Tibial nerve (tissue), 4 donors: ENCODE measurements at places on chromosomes 3 and 15.
A peak's percentile ranks its signal among the peaks of the same experiment; 100 is the strongest.

GRCh38 chr15:33021806-33022389, 172.6 kb downstream of the FMN1 start:
- DNase-seq, result no peak

DNA sequence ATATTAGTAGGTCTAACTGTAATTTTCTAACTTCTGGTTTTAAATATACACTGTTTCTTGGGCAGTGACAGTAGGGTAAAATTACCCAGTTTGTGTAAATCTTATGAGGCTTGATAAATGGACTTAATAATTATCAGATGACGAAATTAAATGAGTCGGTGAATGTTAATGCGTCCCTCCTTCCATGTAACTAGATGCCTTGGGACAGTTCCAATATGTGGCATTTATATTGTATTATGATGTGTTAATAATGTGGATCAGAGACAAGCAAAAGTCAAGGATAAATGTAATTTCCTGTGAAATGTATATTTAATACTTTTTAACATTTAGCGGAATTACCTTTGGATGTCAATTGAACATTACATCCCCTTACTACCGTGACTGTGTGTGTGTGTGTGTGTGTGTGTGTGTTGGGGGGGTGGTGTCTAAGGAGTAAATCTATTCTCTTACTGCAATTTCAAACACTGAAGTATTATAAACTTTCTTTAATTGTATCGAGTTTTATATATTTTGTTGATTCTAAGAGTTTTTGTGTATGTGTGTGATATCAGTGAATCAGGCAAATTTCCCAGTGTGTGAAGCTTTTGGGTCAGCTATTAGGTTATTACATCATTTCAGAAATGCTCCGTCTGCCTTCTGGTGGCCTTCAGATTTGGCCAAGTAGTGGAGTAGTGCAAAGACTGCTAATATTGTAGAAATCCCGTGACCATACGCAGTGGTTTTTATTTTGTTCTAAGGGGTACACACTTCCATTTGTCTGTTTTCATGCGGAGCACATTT, 50.1 kb downstream of the CNTN4 start:
- DNase-seq, result no peak

- DNase-seq, result no peak
Measured at GRCh38 chr3:50689558-50689957, 14.8 kb downstream of the DOCK3 start.

- no peak for DNase-seq
Measured at GRCh38 chr15:46461416-46461815, 826.6 kb downstream of the SQOR start.

DNA sequence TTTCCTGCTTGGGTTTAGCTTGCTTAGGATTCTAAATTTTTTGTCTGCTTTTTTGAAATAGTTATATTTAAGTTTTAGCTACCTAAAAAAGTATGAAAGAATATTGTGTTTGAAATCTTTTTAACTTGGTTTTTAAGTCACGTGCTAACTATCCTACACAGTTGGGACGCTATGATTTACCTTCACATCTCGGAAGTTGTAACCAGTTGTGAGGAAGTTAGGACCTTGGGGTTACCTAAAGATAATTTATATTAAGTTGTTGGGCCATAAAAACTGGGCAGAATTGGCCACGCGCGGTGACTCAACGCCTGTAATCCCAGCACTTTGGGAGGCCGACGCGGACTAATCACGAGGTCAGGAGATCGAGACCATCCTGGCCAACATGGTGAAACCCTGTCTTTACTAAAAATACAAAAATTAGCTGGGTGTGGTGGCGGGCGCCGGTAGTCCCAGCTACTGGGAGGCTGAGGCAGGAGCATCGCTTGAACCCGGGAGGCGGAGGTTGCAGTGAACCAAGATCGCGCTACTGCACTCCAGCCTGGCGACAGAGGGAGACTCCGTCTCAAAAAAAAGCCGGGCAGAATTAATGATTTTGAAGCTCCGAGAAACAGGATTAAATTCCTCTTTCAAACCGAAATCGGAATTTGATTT, 1.0 kb downstream of the ZFAND6 start:
- DNase-seq, result no peak

DNA sequence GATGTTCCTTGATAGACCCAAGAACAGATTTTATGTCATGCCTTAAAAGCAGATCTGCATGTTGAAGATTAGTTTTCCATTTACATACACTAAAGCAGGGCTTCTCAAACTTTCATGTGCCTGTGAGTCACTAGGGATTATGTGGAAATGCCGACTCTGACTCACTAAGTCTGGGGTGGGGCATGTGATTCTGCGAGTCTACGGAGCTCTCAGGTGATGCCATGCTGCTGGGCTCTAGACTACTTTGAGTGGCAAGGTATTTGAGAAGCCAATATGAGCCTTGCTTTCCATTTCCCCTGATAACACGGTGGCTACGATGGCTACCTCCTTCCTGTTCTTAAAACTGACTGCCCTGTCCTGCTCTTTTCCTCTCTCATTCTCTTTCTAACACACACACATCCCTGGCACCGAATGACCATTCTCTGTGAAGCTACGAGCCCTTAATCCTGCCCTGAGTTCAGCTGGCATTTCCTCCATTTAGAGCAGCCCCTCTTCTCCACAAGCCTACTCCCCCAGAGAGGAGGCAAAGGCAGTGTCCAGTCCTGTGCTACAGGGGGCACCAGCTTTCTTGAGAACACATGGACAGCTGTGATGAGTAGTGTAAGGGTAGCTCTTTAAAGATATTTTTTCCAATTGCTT, 39.7 kb upstream of the PYGO1 start:
- no peak for DNase-seq

GRCh38 chr15:50138391-50138790, 19.4 kb upstream of the ATP8B4 start:
- no peak for DNase-seq

DNA sequence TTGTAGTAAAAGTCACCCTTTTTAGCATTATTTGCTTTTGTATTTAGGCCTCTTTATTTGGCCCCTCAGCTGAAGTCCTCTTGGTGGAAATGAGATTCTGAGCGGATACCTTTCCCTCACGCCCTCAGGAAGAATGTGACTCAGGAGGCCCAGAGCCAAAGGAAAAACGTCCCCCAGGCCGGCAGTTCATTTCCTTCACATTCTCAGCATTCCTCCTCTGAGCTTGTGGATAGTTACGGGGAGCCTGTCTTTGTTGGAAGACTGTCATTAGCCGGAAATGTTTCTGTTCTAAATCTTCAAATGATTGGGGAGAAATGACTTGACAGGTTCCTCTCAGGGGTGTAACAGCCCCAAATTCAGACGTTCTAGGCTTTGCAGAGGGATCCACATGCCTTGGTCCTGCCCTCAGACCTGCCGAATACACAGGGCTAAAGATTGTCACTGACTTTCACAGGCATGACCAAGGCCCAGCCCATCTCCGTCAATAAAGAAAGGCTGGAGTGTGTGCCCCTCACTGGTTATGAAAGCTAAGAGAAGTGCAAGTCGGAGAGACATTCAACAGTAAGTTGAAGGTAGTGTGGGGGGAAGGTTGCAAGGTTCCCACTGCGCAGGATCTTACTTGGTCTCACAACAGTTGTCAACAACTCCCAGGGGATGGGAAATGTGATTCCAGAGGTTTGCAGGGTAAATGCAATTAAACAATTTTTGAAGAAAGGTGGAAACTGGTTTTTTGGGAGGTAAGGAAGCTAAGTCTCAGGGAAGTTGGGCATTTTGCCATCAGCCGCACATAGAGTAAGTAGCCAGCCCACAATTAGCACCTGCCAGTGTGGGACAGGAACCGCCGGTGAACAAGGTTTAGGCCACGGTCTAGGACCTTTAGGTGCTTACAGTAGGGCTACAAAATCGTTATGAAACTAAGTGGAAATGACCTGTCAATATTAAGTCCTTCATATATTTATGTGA, 39.7 kb upstream of the MYZAP start:
- DNase-seq, result no peak

- no peak for DNase-seq
Measured at GRCh38 chr3:217948-218347, 21.4 kb downstream of the CHL1 start.

DNA sequence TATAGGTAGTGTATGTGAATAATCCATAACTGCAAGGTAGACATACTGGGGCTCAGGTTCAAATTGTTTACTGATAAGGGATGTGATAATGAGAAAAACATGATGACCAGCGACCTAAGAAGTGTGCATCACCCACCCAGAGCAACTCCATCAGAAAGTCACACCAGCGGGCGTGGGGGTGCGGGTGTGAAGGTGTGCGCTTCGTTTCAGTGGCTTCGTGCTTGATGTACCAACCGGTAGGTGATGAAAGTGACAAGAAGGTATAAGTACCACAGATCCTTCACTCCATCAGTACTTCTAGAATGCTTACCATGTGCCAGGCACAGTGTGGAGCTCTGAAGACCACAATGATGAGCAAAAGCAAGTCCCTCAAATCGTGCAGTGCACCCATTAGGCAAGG, 11.2 kb downstream of the ANP32A start:
- DNase-seq, result no peak

DNA sequence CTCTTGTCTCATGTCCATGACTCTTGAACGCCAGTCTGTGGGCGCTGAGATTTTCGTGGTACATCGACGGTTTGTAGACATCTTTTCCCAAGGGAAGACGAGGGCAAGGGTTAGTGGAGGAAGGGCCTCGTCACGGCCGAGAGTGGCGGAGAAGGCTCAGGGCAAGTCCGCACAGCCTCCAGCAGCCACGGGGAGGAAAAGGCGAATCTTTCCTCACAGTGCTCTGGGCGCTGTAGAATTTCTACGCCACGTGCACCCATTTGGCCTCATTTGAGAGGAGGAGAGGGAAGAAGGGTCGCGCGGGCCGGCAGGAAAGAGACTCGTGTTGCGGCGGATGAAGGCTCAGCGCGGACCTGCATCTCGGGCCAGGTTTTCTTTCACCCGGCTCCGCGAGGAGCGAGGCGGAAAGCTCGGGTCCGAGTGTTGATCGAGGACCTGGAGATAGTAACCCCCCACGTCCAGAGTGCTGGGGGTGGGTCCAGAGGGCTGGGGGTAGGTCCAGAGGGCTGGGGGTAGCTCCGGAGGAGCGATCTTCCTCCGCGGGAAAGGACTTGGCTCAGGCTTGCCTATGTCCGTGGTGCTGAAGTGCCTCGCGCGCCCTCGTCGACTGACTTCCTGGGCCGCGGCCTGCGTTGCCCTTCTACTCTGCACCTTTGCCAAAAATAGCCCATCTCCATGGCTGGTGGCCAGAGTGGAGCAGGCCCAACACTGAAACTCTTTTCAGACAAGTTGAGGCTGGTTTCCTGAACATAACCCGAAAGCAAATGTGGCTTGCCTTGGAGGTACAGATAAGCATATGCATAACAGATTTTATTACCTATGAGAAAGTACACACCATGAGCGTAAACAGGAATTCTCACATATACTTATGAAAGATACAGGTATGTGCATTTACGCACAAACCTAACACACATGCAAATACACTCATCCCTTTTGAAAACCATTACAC, 1.1 kb downstream of the SLC35G2 start:
- DNase-seq, result peak; percentile 23

DNA sequence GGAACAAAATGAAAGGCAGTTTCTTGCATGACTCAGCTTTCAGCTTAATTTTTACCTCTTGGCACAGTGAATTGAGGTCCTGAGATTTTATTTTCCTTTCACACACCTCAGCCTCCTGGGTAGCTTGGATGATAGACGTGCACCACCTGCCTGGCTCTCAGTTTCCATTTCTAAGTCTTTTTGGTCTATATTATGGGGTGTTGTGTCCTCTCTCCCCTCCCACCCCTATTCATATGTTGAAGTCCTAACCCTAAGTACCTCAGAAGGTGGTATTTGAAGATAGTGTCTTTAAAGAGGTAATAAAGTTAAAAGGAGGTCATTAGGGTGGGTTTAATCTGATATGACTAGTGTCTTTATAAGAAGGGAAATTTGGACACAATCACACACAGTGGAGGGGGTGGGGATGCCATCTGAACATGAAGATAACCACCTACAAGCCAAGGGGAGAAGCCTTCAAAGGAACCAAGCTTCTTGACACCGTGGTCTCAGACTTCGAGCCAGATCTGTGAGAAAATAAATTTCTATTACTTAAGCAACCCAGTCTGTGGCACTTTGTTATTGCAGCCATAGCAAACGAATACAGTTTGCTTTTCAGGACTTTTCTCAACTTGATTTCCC, 85.2 kb downstream of the STRIT1 start:
- no peak for DNase-seq

DNA sequence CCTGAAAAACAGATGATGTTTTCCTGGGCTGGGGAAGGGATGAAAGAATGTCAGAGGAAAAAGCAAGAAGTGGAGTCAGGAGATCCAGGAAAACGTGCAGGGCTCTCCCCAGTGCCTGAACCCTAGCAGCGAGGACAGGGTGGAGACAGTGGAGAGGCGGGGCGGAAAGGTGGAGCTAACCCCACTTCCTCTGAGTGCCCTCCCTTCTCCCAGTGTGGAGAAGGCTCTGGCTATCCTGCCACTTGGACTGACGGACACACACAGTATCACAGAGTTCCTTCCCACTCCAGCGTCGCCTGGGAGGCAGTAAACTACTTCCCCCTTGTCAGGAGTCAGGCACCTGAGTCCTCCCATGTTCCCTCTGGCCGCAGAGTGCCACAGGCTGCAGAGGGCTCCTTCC, 125.3 kb upstream of the CHRNA7 start:
- no peak for DNase-seq

GRCh38 chr3:146241523-146242240, 9.2 kb downstream of the PLSCR4 start:
- DNase-seq, result no peak

GRCh38 chr3:49257187-49257586, 19.8 kb downstream of the C3orf62 start:
- DNase-seq, result no peak

- no peak for DNase-seq
Measured at GRCh38 chr15:96390986-96391385, 60.5 kb downstream of the NR2F2 start.

GRCh38 chr15:60396100-60396499, 1.7 kb downstream of the ANXA2 start:
- no peak for DNase-seq

DNA sequence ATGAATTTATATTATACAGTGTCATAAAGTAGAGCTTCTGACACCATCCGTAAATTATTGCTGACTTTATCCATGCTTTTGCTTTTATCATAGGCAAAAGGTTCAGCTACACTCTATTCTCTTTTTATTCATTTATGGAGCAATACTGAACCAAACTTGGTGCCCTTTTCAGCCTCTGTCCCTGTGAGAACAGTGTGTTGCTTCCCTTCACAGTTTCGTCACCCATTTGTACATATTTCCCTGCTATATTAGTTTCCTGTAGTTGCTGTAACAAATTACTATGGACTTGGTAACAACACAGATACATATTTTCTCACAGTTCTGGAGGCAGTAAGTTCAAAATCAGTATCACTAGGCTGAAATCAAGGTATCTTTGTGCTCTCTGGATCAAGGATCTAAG, 2.8 kb upstream of the RPL24 start:
- no peak for DNase-seq
